ENCODE measurements at places on chromosomes 3 and 15.

- DNase-seq: no peak
Measured at GRCh38 chr3:107612664-107613084, 89.9 kb downstream of the BBX start.

GRCh38 chr3:61979638-61980037 is 393.7 kb downstream of the FEZF2 start:
- no peak for DNase-seq

DNA sequence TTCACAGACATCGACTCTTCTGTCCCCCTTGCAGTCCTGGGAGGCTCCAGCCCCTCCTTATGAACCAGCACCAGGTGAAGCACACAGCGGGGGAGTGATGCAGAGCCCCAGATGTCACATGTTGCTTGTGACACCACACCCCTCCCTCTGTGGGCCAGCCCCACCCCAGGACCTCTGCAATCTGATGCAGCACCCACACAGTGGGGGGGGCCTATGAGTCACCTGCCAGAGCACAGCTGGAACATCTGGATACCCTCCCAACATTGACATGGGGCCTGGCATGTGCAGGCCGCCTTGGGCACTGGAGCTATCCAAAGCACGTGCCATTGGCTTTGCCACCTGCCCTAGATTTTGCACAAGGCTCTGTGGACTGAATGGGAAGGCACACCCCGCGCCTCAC is 70.5 kb downstream of the FEM1B start:
- no peak for DNase-seq

- no peak for DNase-seq
Measured at GRCh38 chr3:61861410-61861809, 300.0 kb downstream of the PTPRG start.

DNA sequence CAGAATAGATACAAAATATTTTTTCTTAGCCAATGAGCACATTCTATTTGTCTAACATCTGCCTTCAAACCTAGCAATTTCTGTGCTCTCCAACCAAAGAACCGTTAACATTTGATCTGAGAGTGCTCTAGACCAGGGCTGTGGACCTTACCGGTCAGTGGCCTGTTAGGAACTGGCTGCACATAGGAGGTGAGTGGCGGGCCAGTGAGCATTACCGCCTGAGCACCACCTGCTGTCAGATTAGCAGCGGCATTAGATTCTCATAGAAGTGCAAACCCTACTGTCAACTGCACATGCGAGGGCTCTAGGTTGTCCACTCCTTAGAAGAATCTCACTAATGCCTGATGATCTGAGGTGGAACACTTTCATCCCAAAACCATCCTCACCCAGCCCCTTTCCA is 131.7 kb downstream of the CADM2 start:
- DNase-seq: no peak

GRCh38 chr15:52232327-52232726 is 41.1 kb upstream of the GNB5 start:
- DNase-seq: no peak

DNA sequence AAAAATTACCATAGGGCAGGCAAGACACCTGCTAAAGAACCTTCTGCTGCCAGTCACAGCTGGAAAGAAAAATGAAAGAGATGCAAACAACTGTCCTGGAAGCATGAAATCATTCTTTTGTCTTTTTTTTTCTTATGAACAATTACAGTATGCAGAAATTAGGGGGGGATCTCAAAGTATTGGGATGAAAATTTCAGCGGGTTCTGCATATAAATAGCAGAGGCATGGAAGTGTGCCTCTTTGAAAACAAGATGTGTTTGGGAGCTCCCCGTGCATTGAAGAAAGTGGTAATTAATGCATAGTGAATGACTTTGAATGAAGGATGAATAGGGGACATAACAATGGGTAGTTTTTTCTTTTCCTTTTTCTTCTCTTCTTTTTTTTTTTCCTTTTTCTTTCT is 431.2 kb downstream of the SOX2 start:
- DNase-seq: no peak

- DNase-seq: no peak
Measured at GRCh38 chr3:135412475-135412874, 553.1 kb upstream of the PPP2R3A start.

GRCh38 chr3:132753946-132754345 is 31.7 kb upstream of the NPHP3 start:
- DNase-seq: no peak

DNA sequence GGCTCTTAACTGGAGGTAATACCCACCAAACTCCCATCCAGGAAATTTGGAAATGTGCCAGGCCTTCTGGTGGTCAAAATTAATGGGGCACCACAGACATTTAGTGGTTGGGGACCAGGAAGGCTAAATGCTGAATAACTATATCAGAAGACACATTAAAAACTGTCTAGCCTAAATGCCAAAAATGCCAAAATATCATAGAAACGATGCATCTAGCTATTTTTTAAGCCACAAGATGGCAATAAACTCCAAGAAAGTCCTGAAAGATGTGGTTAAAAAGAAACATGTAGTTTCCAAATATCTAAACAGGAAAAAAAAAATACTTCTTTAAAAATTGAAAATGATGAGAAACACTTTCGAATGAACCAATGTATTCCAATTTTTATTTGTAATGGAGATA is 19.9 kb downstream of the CCDC14 start:
- DNase-seq: no peak

DNA sequence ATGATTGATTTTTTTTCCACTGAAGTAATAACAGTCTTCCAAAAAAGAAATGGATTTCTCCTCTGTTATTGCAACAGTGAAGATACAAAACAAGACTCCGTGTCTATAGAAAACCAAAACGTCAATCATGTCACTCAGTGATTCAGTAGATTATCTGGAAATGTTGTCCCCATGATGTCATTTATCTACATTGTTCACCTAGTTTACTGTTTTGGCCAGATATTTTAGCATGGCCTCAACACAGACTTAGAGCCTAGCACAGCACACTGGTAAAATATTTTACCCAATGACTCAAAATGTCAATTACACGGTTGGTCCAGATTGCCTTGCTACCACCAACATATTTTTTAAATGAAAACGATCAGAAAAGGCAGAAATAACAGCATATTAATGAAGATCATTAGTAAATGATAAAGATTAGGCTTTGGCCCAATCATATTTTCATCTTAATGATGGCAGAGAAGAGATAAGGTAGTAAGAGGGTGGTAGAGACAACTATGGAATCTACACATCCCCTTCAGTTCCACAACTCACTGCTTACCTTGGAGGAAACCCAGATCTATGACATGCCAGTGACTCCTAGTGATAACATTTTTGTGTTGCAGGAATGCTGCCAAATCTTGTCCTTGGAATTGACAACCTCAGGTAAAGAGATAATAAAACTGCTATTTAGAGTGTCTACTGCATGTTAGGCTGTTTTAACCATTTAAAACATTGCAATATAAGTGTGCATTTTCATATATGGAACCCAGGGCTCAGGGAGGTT is 347.7 kb upstream of the ARPP21 start:
- DNase-seq: no peak

DNA sequence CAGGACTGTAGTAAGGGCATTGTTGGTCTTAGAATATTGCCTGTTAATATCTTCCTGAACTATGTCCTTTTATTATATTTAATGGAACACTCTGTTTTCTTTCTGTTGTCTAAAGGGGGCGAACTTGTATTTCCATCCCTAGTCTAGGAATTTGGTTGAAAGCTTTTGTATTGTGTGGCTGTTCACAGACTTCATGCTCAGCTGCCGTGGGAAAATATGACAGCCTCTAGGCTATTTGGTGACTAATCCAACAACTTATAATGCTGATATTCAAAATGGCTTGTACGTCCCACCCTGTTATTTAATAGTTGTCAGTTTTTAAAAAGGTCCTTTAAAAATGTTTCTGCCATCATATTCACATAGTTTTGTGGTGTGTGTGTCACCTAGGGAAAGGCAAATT is 202.6 kb downstream of the KLHL25 start:
- no peak for DNase-seq

DNA sequence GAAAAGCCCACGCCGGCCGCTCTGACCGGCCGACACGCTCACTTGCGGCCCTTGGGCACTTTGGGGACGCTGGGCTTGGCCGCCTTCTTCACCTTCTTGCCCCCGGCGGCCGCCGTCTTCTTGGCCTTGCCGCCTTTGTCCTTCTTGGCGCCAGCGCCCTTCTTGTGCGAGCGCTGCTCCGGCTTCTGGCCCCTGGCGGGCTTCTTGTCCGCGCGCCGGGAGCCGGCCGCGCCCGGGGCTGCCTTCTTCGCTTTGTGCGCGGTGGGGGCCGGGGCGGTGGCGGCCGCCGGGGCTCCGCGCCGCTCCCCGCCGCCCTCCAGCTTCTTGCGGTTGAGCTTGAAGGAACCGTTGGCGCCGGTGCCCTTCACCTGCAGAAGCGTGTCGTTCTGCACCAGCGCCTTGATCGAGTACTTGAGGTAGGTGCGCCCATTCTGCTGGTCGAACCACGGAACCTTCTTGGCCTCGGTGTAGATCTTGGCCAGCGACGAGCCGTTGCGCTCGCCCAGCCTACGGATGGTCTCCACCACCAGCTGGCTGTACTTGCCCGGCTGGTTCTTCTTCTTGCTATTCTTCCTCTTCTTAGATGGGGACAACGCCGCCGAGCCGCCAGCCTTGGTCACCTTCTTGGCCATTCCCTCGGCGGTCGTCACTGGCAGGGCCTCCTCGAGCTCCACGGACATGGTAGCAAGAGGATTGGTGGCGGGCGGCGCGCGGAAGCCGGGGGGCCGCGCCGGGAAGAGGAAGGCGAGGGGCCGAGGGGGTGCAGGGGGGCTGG is 36.7 kb downstream of the HMCES start:
- no peak for DNase-seq

Measured in stimulated activated CD8-positive, alpha-beta memory T cell treated with anti-CD3 and anti-CD28 coated beads, Interleukin-15, amount 100 ng/mL, for 24 hours (primary cell).